ENCODE measurements at places on chromosomes 1 and 21. TPM values are rescaled to one million over a fixed set of nuclear protein-coding genes. Genes with fewer than 3 reads are reported as not detected.

Gene RGS1
- not detected for total RNA-seq

Gene KRTAP13-3
- total RNA-seq, result not detected

Gene SPRR2B
- not detected for total RNA-seq

Gene SLC22A15
- total RNA-seq, result 7.2 TPM

Gene BMP8A
- total RNA-seq, result not detected

Gene DYNLT5
- 1.4 TPM for total RNA-seq

Gene SPRR4
- total RNA-seq, result not detected

Gene MPL
- total RNA-seq, result not detected

Gene S100A2
- 3.3 TPM for total RNA-seq

Gene TRNP1
- 19.1 TPM for total RNA-seq

Gene TRABD2B
- total RNA-seq, result 0.16 TPM

Gene INSRR
- total RNA-seq, result not detected

Gene SMCP
- total RNA-seq, result not detected

Gene PRAMEF5
- total RNA-seq, result not detected

Gene BARHL2
- not detected for total RNA-seq

Gene KCNJ9
- total RNA-seq, result 0.08 TPM

Gene OR2T33
- total RNA-seq, result not detected

Gene DNAJC28
- total RNA-seq, result 3.7 TPM

Gene ALPL
- total RNA-seq, result 1.1 TPM

Gene LELP1
- not detected for total RNA-seq

Gene RHOC
- 471 TPM for total RNA-seq

Gene CR1L
- not detected for total RNA-seq

Gene CLEC20A
- not detected for total RNA-seq

Gene KRTAP19-1
- total RNA-seq, result not detected

Gene S100A7A
- not detected for total RNA-seq

Gene CLDN17
- total RNA-seq, result not detected

Gene FCER1G
- not detected for total RNA-seq

Gene SPATA46
- not detected for total RNA-seq

Gene LCE1C
- total RNA-seq, result not detected

Gene SEC22B
- total RNA-seq, result 70.3 TPM

Gene IL20
- total RNA-seq, result not detected

Gene PPIAL4G
- not detected for total RNA-seq

Gene DPT
- total RNA-seq, result 8.8 TPM

Gene GNAT2
- 0.18 TPM for total RNA-seq

Gene TMEM54
- total RNA-seq, result 33.1 TPM

Gene RHBG
- not detected for total RNA-seq

Gene LCE1F
- total RNA-seq, result not detected

Gene SEC16B
- 4.8 TPM for total RNA-seq

Gene OVAAL
- total RNA-seq, result not detected

Gene COL24A1
- total RNA-seq, result 0.27 TPM

Gene TCHHL1
- total RNA-seq, result not detected

Gene FABP3
- 44.2 TPM for total RNA-seq

Gene LCE2A
- not detected for total RNA-seq

Gene CSTB
- total RNA-seq, result 5.5 TPM

Gene CFAP141
- total RNA-seq, result not detected

Gene AKR7A3
- total RNA-seq, result 0.36 TPM

Gene F3
- 24.0 TPM for total RNA-seq

Gene TRIM58
- total RNA-seq, result 0.09 TPM
